ENCODE measurements at places on chromosomes 7 and 10.

DNA sequence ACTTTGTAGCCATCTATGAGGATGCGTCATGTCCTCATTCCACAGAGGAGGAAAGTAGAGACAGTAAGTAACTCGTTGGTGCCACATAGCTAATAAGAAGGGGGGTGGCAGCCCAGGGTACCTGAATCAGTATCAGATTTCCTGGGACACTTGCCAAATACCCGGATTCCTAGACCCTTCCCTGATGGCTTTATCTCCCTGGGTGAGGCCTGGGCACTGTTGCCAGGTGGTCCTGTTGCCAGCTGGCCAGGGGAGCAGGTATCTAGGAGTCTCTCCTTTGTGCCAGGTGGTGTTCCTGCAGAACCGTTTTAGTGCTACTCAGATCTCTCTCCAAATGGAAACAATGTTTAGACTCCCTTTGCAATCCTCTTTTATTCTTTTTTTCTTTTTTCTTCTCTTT, 12.7 kb downstream of the SLC29A3 start:
- peaks cover 18% of the 10 kb centered on the region for H3K36me3 ChIP-seq
- H3K4me1 ChIP-seq, result no peaks in the 10 kb centered on the region
- no peak overlapping the region for H3K4me3 ChIP-seq

DNA sequence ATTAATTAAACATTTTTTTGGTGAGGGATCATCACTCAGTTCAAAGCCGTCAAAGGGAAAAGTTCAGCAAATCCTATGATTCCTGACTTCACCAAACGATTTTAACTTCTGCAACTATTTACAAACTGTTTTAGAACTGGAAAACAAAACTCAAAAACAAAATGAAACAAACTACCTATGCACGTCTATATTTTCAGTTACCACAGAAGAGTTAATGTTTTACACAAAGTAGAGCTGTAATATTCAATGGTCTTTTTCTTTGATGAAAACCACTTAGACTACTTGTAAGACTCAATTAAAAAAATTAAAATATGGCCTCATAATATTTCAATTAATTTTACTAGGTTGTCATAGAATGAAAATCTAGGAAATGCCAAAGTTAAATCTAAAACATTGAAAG, 131.5 kb downstream of the ATE1 start:
- no peak overlapping the region for H3K4me3 ChIP-seq
- H3K4me1 ChIP-seq, result no peaks in the 10 kb centered on the region
- DNase-seq, result no peak

GRCh38 chr10:6045314-6045848, 16.8 kb downstream of the IL2RA start:
- no peak overlapping the region for H3K4me3 ChIP-seq
- peaks cover 5% of the 10 kb centered on the region for H3K27me3 ChIP-seq
- no peak overlapping the region for H3K27ac ChIP-seq
- no peaks in the 10 kb centered on the region for H3K36me3 ChIP-seq

GRCh38 chr7:142485617-142486226, 227.9 kb upstream of the PRSS58 start:
- H3K4me1 ChIP-seq, result no peaks in the 10 kb centered on the region
- no peak for DNase-seq
- H3K27ac ChIP-seq, result no peak overlapping the region
- H3K27me3 ChIP-seq, result no peaks in the 10 kb centered on the region

DNA sequence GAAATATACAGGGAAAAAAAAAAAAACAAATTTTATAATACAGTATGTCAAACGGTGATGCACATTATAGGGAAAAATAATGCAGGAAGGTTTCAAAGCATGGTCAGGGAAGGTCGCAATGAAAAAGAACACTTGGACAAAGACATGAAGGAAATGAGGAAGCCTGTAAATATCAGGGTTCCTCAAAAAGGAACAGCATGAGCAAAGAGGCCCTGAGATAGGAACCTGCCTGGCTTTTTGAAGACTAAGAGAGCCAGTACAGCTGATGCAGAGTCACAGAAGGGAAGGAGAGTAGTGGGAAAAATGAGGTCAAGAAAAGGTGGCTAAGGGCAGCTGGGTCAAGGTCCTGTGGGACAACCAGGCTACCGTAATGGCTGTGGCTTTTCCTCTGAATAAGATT, 1.9 kb downstream of the VPS41 start:
- no peaks in the 10 kb centered on the region for H3K36me3 ChIP-seq
- peaks cover 10% of the 10 kb centered on the region for H3K4me1 ChIP-seq
- H3K27me3 ChIP-seq, result no peaks in the 10 kb centered on the region
- no peak overlapping the region for H3K4me3 ChIP-seq
- no peak for DNase-seq

DNA sequence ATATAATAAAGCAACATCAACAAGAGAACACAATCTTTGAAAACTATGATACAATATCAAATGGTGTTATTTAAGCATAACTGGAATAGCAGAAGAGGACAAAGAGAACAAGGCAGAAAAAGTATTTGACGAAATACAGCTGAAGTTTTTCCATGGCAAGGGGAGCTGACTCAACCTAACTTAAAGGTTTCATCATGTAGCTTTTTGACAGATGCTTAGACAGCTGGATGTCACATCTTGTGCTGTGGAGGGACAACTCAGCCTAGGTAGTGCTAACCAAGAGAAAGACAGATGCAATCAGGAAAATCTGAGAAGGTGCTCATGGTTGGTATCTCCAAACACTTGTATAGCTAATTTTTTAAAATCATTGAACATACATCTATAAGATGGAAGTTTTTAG, 208.2 kb downstream of the TFEC start:
- DNase-seq, result no peak
- no peaks in the 10 kb centered on the region for H3K27me3 ChIP-seq
- no peaks in the 10 kb centered on the region for H3K4me1 ChIP-seq
- no peak overlapping the region for H3K4me3 ChIP-seq
- H3K27ac ChIP-seq, result no peak overlapping the region

- H3K27ac ChIP-seq, result no peak overlapping the region
- no peaks in the 10 kb centered on the region for H3K36me3 ChIP-seq
- DNase-seq, result no peak
- H3K4me1 ChIP-seq, result no peaks in the 10 kb centered on the region
- H3K4me3 ChIP-seq, result no peak overlapping the region
Measured at GRCh38 chr7:65219623-65220022, 154.0 kb upstream of the ZNF92 start.

GRCh38 chr7:15571301-15571878, 9.6 kb upstream of the AGMO start:
- H3K4me1 ChIP-seq, result no peaks in the 10 kb centered on the region
- no peaks in the 10 kb centered on the region for H3K36me3 ChIP-seq
- no peak overlapping the region for H3K4me3 ChIP-seq
- DNase-seq, result no peak
- H3K27me3 ChIP-seq, result no peaks in the 10 kb centered on the region

DNA sequence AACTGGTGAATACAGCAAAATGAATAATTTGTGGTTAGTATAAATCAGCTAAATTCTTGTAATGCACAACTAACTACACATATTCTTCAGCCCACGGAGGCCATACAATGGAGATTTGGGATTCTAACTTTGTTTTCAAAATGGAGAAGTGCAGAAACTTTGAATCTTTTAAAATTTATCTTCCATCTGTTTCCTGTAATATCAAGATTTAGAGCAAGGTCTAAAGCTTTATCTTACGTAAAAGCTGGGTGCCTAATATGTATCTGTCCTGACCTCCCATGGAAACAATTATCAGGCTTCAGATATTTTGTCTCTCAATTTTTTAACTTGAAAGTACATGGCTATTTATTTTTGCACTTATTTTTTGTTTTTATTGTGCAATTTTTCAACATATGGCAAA, 5.0 kb upstream of the AHR start:
- H3K36me3 ChIP-seq, result no peaks in the 10 kb centered on the region
- DNase-seq, result no peak
- no peaks in the 10 kb centered on the region for H3K4me1 ChIP-seq
- H3K27ac ChIP-seq, result no peak overlapping the region

- H3K4me3 ChIP-seq, result no peak overlapping the region
- H3K36me3 ChIP-seq, result no peaks in the 10 kb centered on the region
- H3K4me1 ChIP-seq, result peaks cover 60% of the 10 kb centered on the region
- no peak for DNase-seq
- no peaks in the 10 kb centered on the region for H3K27me3 ChIP-seq
Measured at GRCh38 chr10:93475871-93476270, 6.3 kb downstream of the MYOF start.

DNA sequence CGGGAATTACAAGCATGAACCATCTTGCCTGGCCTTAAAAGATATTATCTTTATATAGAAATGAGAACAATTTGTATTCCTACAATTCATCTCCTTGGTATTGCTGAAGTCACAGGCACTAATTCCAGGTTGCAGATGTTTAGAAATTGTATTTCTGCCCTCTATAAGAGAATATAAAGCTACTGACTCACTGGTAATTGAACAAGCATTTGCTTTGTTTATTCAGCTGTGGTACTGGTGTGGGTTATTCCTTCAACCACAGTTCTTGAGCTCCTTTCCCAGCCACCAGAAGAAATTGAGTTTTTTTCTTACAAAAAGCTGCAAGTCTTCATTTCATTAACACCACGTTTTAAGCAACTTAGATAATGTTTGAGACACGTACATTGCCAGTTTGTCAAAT, 29.0 kb upstream of the MPP7 start:
- H3K4me1 ChIP-seq, result peaks cover 16% of the 10 kb centered on the region
- DNase-seq, result no peak
- H3K27ac ChIP-seq, result no peak overlapping the region
- no peaks in the 10 kb centered on the region for H3K36me3 ChIP-seq
- H3K27me3 ChIP-seq, result no peaks in the 10 kb centered on the region

- no peaks in the 10 kb centered on the region for H3K36me3 ChIP-seq
- no peak for DNase-seq
- no peaks in the 10 kb centered on the region for H3K27me3 ChIP-seq
Measured at GRCh38 chr7:121936951-121937623, 64.1 kb downstream of the PTPRZ1 start.

GRCh38 chr10:59434463-59435321, 72.3 kb upstream of the FAM13C start:
- no peak for DNase-seq
- H3K4me3 ChIP-seq, result no peak overlapping the region
- no peaks in the 10 kb centered on the region for H3K4me1 ChIP-seq

- H3K27ac ChIP-seq, result no peak overlapping the region
- H3K4me3 ChIP-seq, result no peak overlapping the region
- H3K27me3 ChIP-seq, result peaks cover 45% of the 10 kb centered on the region
Measured at GRCh38 chr10:131897297-131897899, 3.4 kb upstream of the PPP2R2D start.

GRCh38 chr7:42077271-42078135, 159.5 kb downstream of the GLI3 start:
- H3K36me3 ChIP-seq, result no peaks in the 10 kb centered on the region
- no peaks in the 10 kb centered on the region for H3K27me3 ChIP-seq
- no peak for DNase-seq
- H3K4me1 ChIP-seq, result no peaks in the 10 kb centered on the region
- H3K27ac ChIP-seq, result no peak overlapping the region

- H3K4me1 ChIP-seq, result no peaks in the 10 kb centered on the region
- H3K27ac ChIP-seq, result no peak overlapping the region
- H3K27me3 ChIP-seq, result no peaks in the 10 kb centered on the region
Measured at GRCh38 chr7:27593226-27593625, 69.5 kb downstream of the HIBADH start.

DNA sequence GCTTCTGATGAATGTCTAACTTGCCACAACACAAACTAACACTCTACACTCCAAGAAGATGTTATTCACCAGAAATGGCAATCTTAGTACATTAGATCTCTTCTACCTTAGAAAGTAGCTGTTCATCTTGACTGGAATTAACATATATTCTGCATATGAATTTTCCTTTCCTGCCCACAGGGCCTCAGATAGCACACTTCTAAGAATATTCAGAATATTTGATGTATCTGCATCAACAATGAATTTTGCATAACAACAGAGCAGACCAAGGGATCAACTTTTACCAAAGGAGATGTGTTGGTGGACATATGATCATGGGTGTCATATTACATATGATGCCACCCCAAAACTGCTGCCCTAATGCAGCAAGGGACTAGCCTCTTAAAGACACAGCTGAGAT, 960.8 kb upstream of the GHITM start:
- no peak overlapping the region for H3K4me3 ChIP-seq
- H3K27ac ChIP-seq, result no peak overlapping the region

- no peaks in the 10 kb centered on the region for H3K4me1 ChIP-seq
- H3K27me3 ChIP-seq, result no peaks in the 10 kb centered on the region
- H3K36me3 ChIP-seq, result no peaks in the 10 kb centered on the region
- H3K27ac ChIP-seq, result no peak overlapping the region
- no peak for DNase-seq
- H3K4me3 ChIP-seq, result no peak overlapping the region
Measured at GRCh38 chr7:137287651-137288258, 55.8 kb downstream of the PTN start.

DNA sequence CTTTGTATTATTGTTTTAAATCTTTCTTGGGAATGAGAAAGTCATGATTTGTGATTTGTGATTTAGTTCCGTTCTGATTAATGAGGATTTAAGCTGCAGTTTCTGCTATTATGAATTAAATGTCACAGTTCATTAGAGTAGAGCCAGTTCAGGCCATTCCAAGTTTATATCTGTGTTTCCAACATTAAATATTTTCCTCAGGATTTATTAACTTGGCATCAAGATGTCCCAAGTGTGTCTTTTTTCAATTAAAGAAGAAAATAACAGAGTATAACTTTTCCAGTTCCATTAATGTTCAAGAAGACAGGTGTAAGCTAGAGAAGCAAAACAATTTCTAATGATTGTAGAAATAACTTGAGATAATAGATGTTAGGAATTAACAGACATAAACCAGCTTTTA, 1183.2 kb upstream of the CELF2 start:
- H3K27me3 ChIP-seq, result no peaks in the 10 kb centered on the region
- H3K4me3 ChIP-seq, result no peak overlapping the region
- no peaks in the 10 kb centered on the region for H3K36me3 ChIP-seq
- no peak overlapping the region for H3K27ac ChIP-seq

- H3K36me3 ChIP-seq, result peaks cover 20% of the 10 kb centered on the region
- DNase-seq, result no peak
- H3K27ac ChIP-seq, result no peak overlapping the region
- H3K27me3 ChIP-seq, result no peaks in the 10 kb centered on the region
- no peak overlapping the region for H3K4me3 ChIP-seq
Measured at GRCh38 chr7:103113164-103113563, 35.7 kb downstream of the NAPEPLD start.

- no peak for DNase-seq
- H3K4me3 ChIP-seq, result peak overlapping the region; percentile 3
- H3K4me1 ChIP-seq, result peaks cover 18% of the 10 kb centered on the region
- peak overlapping the region; percentile 58 for H3K27ac ChIP-seq
- H3K36me3 ChIP-seq, result no peaks in the 10 kb centered on the region
Measured at GRCh38 chr10:31706464-31707092, 222.1 kb downstream of the ARHGAP12 start.

GRCh38 chr7:134714470-134715205, 64.8 kb upstream of the CALD1 start:
- DNase-seq, result no peak
- H3K4me1 ChIP-seq, result no peaks in the 10 kb centered on the region
- no peak overlapping the region for H3K4me3 ChIP-seq
- H3K27ac ChIP-seq, result no peak overlapping the region
- no peaks in the 10 kb centered on the region for H3K36me3 ChIP-seq

GRCh38 chr7:35032166-35032565, 5.1 kb downstream of the DPY19L1 start:
- H3K27me3 ChIP-seq, result no peaks in the 10 kb centered on the region
- no peak for DNase-seq
- no peaks in the 10 kb centered on the region for H3K36me3 ChIP-seq
- no peak overlapping the region for H3K4me3 ChIP-seq
- H3K27ac ChIP-seq, result no peak overlapping the region
- H3K4me1 ChIP-seq, result peaks cover 2% of the 10 kb centered on the region

Data from tibial artery (tissue), 4 donors.